ENCODE measurements at places on chromosomes 1 and 21. TPM values are rescaled to one million over a fixed set of nuclear protein-coding genes. Genes with fewer than 3 reads are reported as not detected.
A peak's percentile ranks its signal among the peaks of the same experiment; 100 is the strongest.

The P3R3URF gene
- 69.1 TPM for total RNA-seq

The F13B gene
- total RNA-seq: 0.31 TPM

The SLC22A15 gene
- total RNA-seq: 9.4 TPM

GRCh38 chr1:178733972-178734371 is 8.9 kb downstream of the RALGPS2 start:
- H3K27me3 ChIP-seq: no peaks in the 10 kb centered on the region
- no peaks in the 10 kb centered on the region for H3K36me3 ChIP-seq
- no peak overlapping the region for H3K27ac ChIP-seq
- no peak overlapping the region for H3K4me3 ChIP-seq
- no peaks in the 10 kb centered on the region for H3K4me1 ChIP-seq

DNA sequence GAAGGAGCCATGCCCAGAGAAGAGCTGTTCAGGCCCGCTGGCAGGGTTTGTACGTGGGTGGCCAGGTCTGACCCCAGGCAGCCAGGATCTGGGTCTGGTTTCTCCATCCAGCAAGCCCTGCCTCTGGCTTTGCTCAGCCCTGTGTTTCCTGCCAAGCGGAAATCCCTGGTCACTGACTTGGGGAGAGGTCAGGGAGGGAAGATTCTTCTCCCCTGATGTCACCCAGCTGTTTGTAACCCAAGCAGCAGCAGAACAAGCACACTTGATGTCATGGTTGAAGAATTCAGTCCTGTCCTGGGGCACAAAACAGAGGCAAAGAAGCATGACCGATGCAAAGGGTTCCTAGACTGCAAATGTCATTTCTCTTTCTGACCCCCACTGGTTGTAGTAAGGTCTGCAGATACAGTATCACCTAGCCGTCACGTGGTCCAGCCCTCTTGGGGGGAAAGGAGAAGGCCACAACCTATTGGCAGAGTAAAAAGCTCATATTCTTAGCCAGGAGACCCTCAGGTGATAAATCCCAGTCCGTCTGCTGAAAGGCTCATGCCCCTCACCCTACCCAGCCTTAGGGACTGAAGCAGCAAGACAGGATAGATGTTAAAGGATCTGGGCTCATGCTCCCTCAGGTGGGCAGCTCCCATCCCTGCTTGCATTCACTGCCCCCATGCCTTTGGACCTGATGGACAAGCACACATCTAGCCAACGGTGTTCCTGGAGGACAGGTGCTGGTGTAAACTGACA is 120.9 kb downstream of the SYT2 start:
- no peaks in the 10 kb centered on the region for H3K27me3 ChIP-seq
- no peak overlapping the region for H3K4me3 ChIP-seq
- H3K27ac ChIP-seq: peak overlapping the region; percentile 66
- peaks cover 20% of the 10 kb centered on the region for H3K4me1 ChIP-seq

GRCh38 chr21:32087447-32087846 is 191.4 kb downstream of the MIS18A start:
- H3K27me3 ChIP-seq: no peaks in the 10 kb centered on the region
- H3K27ac ChIP-seq: no peak overlapping the region
- DNase-seq: no peak
- H3K4me1 ChIP-seq: no peaks in the 10 kb centered on the region

The OR2L13 gene
- total RNA-seq: 1.0 TPM

DNA sequence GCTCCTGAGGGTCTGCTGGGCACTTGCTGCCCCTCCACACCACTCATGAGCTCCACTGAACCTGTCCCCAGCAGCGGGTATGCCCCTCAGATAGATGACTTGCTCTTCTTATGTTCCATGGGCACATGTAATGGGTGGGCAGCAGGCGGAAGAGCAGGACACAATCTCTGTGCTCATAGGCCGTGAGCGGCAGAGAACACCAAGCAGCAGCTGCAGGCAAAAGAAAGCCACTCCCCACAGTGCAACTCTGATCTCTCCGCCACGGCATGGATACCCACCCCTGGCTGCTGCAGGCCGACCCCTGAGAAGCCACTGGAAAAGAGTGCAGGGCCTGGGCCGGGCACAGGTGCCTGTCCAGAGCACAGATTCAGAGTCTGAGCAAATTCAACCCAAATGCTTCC is 135.2 kb upstream of the RUNX3 start:
- H3K4me1 ChIP-seq: no peaks in the 10 kb centered on the region
- no peak overlapping the region for H3K4me3 ChIP-seq
- H3K27ac ChIP-seq: no peak overlapping the region
- H3K36me3 ChIP-seq: no peaks in the 10 kb centered on the region
- DNase-seq: no peak

The DDR2 gene
- 9.0 TPM for total RNA-seq

- no peaks in the 10 kb centered on the region for H3K36me3 ChIP-seq
- H3K27me3 ChIP-seq: no peaks in the 10 kb centered on the region
- no peak for DNase-seq
- H3K4me1 ChIP-seq: peaks cover 37% of the 10 kb centered on the region
These were observed 3.8 kb downstream of the IRF2BP2 start for GRCh38 chr1:234605983-234606783.

The IGSF5 gene
- 0.62 TPM for total RNA-seq

The KRTAP20-3 gene
- total RNA-seq: not detected

The PROX1 gene
- total RNA-seq: 6.5 TPM

DNA sequence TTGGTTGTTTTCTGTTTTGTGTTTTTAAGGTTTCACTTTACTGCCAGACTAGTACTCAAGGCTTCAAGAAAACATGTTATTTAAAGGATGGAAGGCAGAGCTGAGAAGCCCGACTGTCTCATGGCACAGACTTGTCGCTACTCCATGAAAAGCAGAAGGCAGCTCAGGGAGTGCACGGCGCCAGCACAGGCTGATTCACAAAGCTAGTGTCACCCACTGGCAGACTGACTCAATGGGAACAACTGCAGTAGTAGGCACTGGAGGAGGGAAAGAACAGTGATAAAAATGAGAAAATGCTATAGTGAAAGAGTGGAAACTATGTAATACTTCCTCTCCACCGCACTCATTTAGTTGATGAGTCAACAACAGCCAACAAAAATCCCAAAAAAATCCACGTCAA is 14.7 kb downstream of the HSF2BP start:
- peaks cover 12% of the 10 kb centered on the region for H3K4me1 ChIP-seq
- H3K27me3 ChIP-seq: no peaks in the 10 kb centered on the region
- no peak overlapping the region for H3K27ac ChIP-seq
- H3K36me3 ChIP-seq: no peaks in the 10 kb centered on the region
- no peak overlapping the region for H3K4me3 ChIP-seq
- no peak for DNase-seq

DNA sequence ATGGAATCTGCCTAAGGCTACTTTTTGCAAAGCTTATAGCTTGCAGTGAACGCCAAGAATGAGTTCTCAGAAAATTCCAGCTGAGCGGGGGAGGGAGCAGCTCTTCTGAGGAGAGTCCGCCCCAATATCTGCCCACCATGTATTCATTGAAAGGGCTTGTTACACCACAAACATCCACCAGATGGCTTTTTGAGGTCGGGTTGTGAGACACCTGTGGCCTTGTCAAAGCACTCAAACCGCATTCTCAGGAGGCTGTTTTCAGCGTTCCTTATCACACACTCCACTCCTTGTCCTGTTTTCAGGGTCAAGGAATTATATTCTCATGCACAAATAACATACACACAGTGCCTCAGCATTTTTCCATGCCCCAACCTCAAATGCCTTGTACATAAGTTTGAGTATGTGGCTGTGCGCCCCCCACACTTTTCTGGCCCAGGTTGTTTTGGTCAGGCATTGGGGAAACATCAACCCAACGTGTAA is 3.9 kb upstream of the C4BPB start:
- DNase-seq: peak; percentile 66
- no peak overlapping the region for H3K27ac ChIP-seq
- H3K4me3 ChIP-seq: no peak overlapping the region

DNA sequence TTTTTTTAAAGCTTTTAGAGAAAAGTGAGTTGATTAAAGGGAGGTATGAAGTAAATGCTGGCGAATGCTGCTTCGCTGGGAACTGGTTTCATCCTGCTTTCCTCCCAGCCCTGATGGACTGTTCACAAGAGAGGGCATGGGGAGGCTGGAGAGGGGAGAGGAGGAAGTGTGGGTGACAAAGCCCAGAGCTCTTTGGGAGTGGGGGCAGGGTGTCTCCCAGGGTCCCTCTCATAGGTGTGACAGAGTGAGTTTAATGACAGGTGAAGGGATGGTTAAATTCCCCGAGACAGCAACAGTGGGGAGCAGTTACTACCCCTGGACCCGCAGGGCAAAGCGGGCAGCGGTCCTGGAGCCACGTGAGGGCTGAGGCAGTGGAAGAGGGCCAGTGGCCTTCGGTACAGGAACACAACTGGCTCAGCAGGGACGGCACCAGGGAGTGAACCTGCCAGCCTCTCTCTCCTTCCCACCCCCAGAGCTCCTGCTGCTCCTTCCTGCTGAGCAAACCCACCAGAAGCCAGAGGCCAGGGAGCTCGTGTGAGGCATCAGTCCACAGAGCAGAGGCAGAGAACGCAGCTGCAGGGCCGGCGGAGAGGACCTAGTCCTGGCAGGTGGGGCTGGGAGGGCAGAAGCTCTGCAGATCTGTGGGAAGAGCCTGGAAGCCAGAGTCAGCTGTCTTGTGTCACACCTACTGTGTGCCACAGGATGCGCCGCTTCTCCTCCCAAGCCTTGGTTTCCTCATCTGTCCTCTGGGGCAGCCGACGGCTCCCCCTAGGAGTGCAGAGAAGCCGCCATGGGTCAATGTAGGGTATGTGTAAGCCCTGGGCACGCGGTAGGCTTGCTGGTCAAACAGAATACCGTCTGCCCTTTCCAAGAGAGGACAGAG is 20.9 kb upstream of the LRP8 start:
- H3K4me3 ChIP-seq: no peak overlapping the region
- DNase-seq: peak; percentile 8
- no peaks in the 10 kb centered on the region for H3K27me3 ChIP-seq
- H3K27ac ChIP-seq: no peak overlapping the region
- H3K36me3 ChIP-seq: no peaks in the 10 kb centered on the region

- H3K27me3 ChIP-seq: no peaks in the 10 kb centered on the region
- DNase-seq: no peak
- no peaks in the 10 kb centered on the region for H3K36me3 ChIP-seq
- no peak overlapping the region for H3K4me3 ChIP-seq
These were observed 81.0 kb upstream of the SGIP1 start for GRCh38 chr1:66452982-66453381.

DNA sequence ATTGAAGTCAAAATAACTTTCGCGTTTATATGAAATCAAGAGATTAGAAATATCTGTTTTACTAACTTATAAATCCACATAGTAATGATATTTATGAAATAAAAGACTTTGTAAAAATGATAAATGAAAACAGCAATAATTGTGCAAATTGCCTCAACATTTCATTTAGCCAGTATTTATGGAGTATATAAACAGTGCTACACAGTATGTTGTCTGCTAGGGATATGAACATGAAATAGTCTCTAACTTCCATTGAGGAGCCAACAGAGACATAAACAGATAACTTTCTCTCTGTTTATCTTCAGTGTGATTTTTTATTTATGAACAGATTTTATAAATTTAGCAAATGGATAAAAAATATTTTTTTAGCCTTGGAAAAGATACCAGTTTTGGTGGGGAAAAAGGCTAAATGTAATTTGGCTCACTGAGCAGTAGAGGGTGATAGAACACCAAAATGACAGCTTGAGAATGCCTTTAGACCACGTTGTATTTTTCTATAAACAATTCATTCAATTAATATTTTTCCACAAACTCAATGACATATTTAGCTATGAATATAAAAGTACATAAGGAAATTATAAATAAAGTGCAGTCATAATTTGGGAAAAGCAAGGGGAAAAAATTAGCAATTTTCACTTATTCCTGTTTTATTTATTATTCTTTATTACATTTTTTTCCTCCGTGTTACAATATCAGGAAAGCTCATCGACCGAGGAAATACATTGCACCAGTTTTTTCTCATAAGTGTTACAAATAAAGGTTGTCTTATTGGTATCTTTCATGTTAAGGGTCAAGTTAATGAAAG is 47.5 kb upstream of the EEIG2 start:
- no peak overlapping the region for H3K27ac ChIP-seq
- DNase-seq: no peak
- no peaks in the 10 kb centered on the region for H3K27me3 ChIP-seq
- no peaks in the 10 kb centered on the region for H3K4me1 ChIP-seq

The PAFAH2 gene
- 24.1 TPM for total RNA-seq

The SLAMF9 gene
- 2.0 TPM for total RNA-seq

GRCh38 chr21:43754948-43755781 is 20.9 kb downstream of the CSTB start:
- no peak overlapping the region for H3K27ac ChIP-seq
- no peaks in the 10 kb centered on the region for H3K36me3 ChIP-seq
- H3K4me1 ChIP-seq: peaks cover 31% of the 10 kb centered on the region
- peak; percentile 75 for DNase-seq
- H3K4me3 ChIP-seq: no peak overlapping the region

DNA sequence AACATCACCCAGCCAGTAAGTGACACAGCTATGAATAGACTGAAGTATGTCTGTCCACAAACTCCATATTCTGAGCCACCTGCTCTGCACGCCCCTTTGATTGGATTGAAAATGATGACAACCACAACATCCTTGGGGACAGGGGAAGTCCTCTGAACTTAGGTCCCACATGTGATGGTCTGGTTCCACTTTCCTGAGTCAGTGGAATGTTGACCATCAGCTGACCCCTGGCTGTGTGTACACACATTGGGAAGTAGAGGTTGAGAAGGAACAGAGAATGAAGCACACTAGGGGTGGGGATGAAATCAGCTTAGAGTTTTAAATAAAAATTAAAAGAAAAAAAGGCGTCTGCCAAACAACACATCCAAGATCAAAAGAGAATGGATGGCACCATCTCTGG is 8.0 kb upstream of the DISP3 start:
- DNase-seq: no peak
- no peaks in the 10 kb centered on the region for H3K27me3 ChIP-seq
- no peaks in the 10 kb centered on the region for H3K36me3 ChIP-seq
- H3K4me1 ChIP-seq: no peaks in the 10 kb centered on the region
- no peak overlapping the region for H3K4me3 ChIP-seq
- no peak overlapping the region for H3K27ac ChIP-seq

GRCh38 chr1:28927266-28927647 is 12.9 kb downstream of the EPB41 start:
- no peaks in the 10 kb centered on the region for H3K27me3 ChIP-seq
- peaks cover 7% of the 10 kb centered on the region for H3K4me1 ChIP-seq
- no peaks in the 10 kb centered on the region for H3K36me3 ChIP-seq
- DNase-seq: no peak
- H3K4me3 ChIP-seq: no peak overlapping the region

DNA sequence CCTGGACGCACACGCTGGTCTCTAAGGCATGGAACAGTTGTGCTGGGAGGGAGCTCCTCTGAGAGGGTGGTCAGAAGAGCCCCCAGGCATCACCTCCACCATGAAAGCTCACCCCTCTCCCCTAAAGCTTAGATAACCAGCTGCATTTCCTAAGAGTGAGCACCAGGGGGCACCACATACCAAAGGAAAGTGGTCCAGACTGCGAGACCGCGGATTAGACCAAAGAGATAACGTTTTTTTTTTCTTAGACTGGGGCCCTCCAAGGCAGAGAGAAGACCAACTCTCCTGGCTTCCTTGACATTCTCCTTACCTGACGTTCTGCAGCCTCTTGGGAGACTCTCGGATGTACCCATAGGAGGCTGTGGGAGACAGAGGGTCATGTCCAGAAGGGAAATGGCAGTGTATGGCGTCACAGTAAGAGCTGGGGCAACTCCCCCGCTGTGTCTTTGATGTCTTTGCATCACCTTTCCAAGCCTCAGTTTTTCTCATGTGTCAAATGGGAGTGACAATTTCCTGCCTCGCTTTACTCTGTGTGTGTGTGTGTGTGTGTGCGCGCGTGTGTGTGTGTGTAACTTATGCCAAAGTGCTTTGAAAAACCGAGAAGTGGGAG is 12.3 kb upstream of the IFNLR1 start:
- no peak overlapping the region for H3K4me3 ChIP-seq
- H3K36me3 ChIP-seq: no peaks in the 10 kb centered on the region
- H3K4me1 ChIP-seq: peaks cover 9% of the 10 kb centered on the region
- H3K27ac ChIP-seq: no peak overlapping the region

The TAF13 gene
- 42.0 TPM for total RNA-seq

Data from testis (tissue), 5 donors.